ENCODE measurements at places on chromosomes 11 and 22.
A peak's percentile ranks its signal among the peaks of the same experiment; 100 is the strongest.

- no peak for DNase-seq
These were observed 2.7 kb upstream of the RAG1 start for GRCh38 chr11:36565031-36565610.

DNA sequence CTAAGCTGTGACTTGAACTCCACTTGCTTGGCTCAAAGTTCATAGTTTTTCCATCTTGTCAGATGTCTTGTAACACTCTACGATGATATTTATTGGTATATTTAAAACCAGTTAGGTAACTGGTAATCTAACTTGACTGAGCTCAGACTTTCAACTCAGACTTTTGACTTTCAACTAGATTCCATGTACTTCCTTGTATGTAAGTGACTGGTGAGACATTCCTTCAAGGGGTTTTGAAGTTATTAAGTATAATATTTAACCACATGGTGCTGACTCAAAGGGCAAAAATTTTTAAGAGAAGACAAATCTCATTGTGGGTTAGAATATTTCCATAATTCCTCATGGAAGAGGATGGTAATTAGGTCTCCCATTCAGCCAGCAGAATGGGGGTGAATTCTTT is 631.3 kb upstream of the ANO5 start:
- DNase-seq: no peak

- no peak for DNase-seq
These were observed 79.1 kb downstream of the SERGEF start for GRCh38 chr11:17933708-17934107.

GRCh38 chr11:86144846-86145245 is 76.0 kb upstream of the PICALM start:
- DNase-seq: no peak

GRCh38 chr22:31148953-31149627 is 8.8 kb upstream of the PLA2G3 start:
- peak; percentile 8 for DNase-seq

- no peak for DNase-seq
These were observed 151.1 kb downstream of the JRKL start for GRCh38 chr11:96540875-96541274.

DNA sequence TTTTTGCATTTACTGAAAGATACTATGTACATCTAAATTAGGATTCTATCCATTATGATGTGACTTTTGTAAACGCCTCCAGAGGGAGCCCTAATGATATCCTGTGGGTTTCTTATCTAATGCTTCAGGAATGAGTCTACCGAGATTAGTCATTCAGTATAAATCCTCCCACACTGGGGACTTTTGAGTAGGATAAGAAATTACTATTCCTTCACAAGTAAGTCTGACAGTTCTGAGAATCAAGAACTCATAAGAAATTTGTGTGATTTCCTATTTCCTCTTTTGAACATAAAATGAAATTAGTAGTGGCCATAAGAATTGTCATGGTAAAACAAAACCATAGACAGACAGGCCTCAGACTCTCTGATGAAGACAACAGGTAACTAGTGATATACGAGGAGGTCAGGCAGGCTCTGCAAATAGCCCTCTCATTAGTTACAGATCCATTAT is 10.0 kb upstream of the OR5M1 start:
- no peak for DNase-seq

DNA sequence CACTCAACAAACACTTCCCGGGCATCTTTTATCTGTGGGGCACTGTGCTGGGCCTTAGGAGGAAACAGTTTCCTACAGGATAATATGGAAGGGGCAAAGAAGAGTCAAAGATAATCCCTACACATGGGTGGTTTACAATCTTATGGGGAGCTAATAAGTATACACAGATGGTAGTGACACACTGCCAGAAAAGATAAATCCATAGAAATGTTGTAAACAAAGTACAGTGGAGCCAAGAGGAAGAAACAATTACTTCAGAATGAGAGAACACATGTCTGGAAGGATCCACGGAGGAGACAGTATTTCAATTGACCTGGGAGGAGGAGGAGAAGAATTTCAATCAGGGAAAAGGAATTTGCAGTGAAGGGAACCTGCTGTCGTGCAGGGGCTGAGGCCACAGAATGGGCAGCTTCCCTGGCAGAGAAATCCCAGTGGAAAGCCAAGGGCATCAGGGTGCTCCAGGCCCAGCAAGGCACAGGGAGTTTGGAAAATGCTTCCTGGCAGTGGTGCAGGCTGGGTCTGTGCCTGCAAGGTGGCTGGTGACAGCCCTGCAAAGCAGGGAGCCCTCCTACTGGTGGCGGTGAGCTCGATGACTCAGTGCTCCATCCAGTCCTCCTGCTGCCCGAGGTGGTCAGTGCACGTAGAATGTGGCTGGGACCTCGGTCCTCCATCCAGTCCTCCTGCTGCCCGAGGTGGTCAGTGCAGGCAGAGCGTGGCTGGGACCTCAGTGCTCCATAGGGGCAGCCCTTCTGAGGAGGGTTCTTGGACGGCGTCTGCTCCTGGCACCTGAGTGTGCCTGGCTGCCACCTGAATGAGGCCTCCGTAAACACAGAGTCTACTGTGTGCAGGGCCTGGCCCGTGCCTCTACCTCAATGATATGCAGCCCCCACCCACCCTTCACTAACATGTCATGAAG is 444.3 kb upstream of the B3GAT1 start:
- DNase-seq: no peak

GRCh38 chr11:33645686-33646085 is 54.9 kb downstream of the C11orf91 start:
- DNase-seq: no peak

DNA sequence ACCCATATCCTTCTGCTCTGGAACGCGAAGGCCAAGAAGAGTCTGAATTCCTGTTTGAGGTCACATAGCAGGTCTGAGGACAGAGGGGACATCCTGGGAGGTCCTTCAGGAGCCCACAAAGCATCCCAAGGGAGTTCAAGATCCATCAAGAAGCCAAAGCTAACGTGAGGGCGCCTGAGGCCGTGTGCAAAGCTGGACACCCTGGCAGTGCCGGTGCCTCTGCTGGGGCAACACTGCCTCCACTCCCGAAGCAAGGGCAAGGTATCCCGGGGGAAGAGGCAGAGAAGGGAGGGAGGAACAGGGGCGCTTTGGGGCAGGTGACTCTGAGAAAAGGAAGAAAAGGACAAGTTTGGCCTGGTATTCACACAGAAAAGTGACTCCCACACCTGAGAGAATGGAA is 50.3 kb upstream of the CDON start:
- no peak for DNase-seq

DNA sequence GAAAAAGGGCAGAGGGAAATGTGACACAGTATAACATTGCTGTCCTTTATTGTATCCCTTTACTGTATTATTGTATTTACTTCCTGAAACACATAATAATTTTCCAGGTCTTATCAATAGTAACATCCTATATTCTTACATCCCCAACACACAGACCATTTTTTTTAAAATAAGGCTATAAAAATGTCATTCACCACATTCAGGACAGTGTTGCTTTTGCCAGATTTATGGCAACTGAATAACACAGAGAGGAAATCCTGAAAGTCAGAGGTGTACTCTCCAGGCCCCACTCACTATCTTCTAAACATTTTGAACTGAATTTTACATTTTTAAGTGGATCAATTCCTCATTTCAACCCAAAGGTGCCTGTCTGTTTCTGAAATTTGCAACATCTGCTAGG is 104.8 kb upstream of the MTMR2 start:
- DNase-seq: no peak

DNA sequence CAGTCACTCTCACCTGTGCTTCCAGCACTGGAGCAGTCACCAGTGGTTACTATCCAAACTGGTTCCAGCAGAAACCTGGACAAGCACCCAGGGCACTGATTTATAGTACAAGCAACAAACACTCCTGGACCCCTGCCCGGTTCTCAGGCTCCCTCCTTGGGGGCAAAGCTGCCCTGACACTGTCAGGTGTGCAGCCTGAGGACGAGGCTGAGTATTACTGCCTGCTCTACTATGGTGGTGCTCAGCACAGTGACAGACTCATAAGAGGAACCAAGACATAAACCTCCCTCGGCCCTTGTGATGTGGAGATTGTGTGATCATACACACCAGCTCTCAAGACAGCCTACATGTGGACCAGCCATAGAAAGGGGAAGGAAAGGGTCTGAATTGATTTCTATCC is 113.3 kb downstream of the ZNF280B start:
- no peak for DNase-seq

GRCh38 chr11:122267602-122268001 is 151.6 kb upstream of the BLID start:
- DNase-seq: no peak

GRCh38 chr22:40602231-40602630 is 34.3 kb downstream of the MRTFA start:
- DNase-seq: no peak

DNA sequence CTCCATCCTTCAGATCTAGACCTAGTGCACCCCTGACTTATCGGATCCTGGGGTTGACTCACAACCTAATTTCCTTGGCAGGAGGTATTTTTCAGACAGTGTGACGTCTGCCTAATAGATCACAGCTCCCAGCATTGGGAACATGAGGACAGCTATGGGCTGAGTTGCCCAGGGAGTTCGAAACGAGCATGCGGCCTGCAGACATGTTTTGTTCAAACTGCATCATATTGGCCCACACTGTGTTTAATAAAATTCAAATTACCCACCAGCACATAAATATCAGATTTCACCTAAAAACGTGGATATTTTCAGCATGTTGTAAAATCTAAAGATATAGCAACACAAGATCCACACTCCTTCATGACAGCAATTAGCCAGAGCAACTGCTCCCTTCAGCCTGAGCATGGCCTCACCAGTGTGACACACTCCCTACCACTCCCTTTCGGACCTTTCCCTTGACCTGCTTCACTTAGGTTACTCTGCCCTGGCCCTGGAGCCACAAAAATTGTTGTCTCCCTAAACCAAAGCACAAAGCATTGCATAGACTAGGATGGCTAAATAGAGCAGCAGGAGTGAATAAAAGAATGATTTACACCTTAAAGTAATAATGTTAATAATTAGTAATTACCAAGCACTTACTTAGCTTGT is 53.6 kb upstream of the USP47 start:
- DNase-seq: no peak

DNA sequence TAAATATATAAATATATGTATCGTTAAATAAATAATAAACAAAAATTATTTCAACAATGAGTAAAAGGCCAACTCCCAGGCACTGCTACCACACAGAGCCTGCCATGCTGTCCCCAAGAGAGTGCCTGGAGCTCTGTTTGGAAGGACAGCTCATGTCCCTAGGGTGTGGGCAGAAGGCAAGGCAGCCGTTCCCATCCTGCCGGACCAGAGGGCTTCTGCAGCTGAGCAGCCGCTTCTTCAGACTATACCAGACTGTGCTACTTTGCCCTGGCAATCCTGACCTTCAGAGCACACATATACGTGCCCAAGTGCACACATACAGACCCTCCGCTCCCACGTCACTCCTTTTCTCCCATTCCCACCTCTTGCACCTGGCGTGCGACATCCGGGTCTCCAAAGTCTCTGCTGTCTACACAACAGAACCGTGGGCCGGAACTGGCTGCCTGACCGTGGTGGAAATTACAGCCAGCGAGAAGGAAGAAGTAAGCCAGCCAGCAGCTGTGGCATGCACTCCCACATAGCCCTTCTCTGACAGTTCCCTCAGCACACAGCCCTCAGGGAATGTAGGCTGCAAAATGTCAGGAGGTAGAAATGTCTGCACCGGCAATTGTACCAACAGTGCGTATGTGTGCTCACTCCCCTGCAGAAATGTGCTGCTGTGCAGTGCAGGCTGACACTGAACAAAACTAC is 24.0 kb downstream of the PAX6 start:
- no peak for DNase-seq

- no peak for DNase-seq
These were observed 44.8 kb downstream of the SHANK2 start for GRCh38 chr11:71207563-71207962.

DNA sequence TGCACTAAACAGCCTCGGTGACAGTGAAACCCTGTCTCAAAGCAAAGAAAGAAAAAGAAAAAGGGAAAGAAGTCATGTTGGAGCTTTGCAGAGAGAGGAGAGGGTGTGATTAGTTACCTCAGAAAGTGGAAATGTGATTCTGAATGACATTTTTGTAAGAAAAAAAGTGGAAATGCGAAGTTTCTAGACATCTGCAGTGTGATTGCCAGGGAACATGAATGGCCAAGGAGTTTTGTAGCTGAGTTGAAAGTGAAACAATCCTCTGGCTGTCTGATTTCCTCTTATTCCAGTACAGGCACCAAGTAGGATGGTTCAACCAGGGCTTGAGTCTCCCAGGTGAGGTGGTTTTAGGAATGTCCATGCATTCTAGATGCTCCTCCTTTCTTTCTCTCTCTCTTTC is 17.8 kb upstream of the SYVN1 start:
- DNase-seq: no peak

DNA sequence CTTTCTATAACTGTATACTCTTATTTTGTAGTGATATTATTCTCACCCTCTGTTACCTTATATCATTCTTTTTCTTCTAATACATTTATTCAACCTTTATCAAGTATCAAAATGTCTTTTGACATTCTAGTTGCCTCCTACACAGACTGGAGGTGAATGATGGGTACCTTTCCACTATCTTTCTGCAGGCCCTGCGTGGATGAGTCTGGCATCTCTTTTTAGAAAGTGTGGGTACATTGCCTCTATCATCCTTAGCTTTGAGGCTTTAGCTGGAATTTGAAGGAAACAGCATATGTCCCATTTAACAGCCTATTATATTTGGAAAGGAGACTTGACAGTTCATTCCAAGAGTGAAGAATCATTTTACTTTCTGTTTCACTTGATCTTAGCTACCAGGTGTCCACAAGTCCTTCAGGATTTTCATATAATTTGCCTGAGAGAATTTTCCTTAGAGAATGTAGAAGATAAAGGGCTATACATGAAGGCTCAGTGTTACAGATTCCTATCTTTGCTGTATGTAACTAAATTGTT is 192.0 kb downstream of the CWF19L2 start:
- no peak for DNase-seq

DNA sequence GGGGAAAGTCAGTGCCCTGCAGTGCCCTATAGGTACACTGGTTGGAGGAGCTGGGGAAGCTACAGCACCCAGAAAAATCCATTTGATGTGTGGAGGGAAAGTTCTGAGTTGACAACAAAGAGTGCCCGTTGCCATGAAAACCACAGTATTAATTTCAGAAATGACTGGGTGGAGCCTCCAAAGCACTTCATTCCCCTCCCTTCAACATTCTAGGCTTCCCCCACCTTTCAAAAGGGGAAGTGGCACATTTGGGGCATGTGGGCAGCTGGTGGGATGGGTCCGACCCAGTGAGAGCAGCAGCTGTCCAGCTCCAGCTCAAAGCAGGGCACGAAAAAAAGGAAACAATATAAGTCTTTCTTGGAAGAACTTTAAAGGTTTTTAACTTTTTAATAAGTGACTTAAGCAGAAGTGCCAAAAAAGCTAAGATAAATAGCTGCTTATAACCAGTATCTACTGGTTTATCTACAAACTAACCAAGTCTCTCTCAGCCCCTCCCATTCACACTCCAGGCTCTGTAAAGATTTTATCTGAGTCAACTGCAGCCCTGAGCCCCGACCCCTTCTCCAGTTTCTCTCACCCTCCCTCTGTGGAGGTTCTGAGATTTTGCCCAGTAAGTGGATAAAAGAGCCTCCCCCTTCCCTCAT is 9.0 kb upstream of the AHNAK start:
- peak; percentile 92 for DNase-seq

All from central memory CD4-positive, alpha-beta T cell (primary cell).